Heart left ventricle (tissue), 16 donors: ENCODE measurements at places on chromosomes 13 and 19. TPM values are rescaled to one million over a fixed set of nuclear protein-coding genes. Genes with fewer than 3 reads are reported as not detected.

GRCh38 chr13:33152389-33152788, 133.2 kb downstream of the STARD13 start:
- DNase-seq, result no peak
- no peaks in the 10 kb centered on the region for H3K36me3 ChIP-seq
- H3K27me3 ChIP-seq, result no peaks in the 10 kb centered on the region

- H3K4me3 ChIP-seq, result no peak within 1 kb of the TSS
- no peak within 1 kb of the TSS for H3K27ac ChIP-seq
- no peaks in the 10 kb centered on the region for H3K27me3 ChIP-seq
These were observed at the start of gene ACOD1 for GRCh38 chr13:76948149-76948548. TSS of gene ACOD1 (plus strand) at chr13:76948511. CDS start at chr13:76948559, 48 bp downstream.

DNA sequence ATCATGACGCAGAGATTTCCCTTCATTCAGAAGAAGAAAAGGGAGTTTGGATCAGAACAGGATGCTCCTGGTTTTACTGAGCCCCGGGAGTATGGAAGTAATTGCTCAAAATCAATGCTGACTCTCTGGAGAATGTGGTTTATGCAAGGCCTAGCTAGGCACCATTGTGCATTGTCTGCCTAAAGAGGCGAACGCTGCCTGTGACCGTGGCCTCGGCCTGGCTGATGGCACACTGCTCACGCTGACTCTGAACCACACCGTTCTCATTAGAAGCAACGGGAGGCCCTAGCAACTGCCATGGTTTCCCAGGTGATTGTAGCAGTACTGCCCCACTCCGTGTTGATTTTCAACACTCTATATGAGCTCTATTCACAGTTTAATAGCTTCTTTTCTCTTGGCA, 41.7 kb upstream of the UBL3 start:
- H3K36me3 ChIP-seq, result no peaks in the 10 kb centered on the region
- H3K4me3 ChIP-seq, result no peak overlapping the region
- no peaks in the 10 kb centered on the region for H3K27me3 ChIP-seq
- DNase-seq, result no peak
- no peak overlapping the region for H3K27ac ChIP-seq

DNA sequence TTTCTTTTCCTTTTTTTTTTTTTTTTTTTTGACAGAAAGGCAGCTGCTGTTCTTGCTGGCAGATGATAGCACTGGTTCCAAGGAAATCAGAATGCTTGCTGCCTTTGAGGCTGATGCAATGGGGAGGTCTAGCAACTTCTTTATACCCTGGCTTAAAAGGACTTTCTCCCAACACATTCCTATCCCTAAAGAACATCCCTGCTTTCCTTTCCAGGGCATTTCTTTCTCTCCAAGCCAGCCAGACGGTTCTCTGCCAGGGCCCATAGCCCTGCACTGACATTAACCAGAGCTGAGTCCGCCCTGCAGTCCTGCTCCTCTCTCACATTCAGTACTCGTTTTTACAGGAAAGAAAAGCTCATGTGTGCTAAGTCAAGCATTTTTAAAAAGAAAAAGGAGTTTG, 133.9 kb upstream of the WASF3 start:
- DNase-seq, result no peak
- H3K36me3 ChIP-seq, result no peaks in the 10 kb centered on the region
- H3K27me3 ChIP-seq, result no peaks in the 10 kb centered on the region
- no peak overlapping the region for H3K4me3 ChIP-seq
- no peaks in the 10 kb centered on the region for H3K4me1 ChIP-seq

- H3K36me3 ChIP-seq, result no peaks in the 10 kb centered on the region
- H3K27me3 ChIP-seq, result no peaks in the 10 kb centered on the region
- H3K4me1 ChIP-seq, result no peaks in the 10 kb centered on the region
- H3K4me3 ChIP-seq, result no peak overlapping the region
- DNase-seq, result no peak
These were observed 1223.2 kb upstream of the SLC10A2 start for GRCh38 chr13:104289400-104289799.

- DNase-seq, result no peak
- H3K4me1 ChIP-seq, result peaks cover 12% of the 10 kb centered on the region
- H3K36me3 ChIP-seq, result no peaks in the 10 kb centered on the region
- H3K27me3 ChIP-seq, result no peaks in the 10 kb centered on the region
- no peak overlapping the region for H3K27ac ChIP-seq
- H3K4me3 ChIP-seq, result peak overlapping the region; percentile 54
These were observed 165.0 kb downstream of the USP12 start for GRCh38 chr13:27006519-27007161.

- no peak for DNase-seq
- H3K27ac ChIP-seq, result no peak overlapping the region
- no peaks in the 10 kb centered on the region for H3K27me3 ChIP-seq
- H3K4me1 ChIP-seq, result no peaks in the 10 kb centered on the region
- H3K4me3 ChIP-seq, result no peak overlapping the region
- no peaks in the 10 kb centered on the region for H3K36me3 ChIP-seq
These were observed 1297.4 kb downstream of the PCDH9 start for GRCh38 chr13:65932587-65933239.

DNA sequence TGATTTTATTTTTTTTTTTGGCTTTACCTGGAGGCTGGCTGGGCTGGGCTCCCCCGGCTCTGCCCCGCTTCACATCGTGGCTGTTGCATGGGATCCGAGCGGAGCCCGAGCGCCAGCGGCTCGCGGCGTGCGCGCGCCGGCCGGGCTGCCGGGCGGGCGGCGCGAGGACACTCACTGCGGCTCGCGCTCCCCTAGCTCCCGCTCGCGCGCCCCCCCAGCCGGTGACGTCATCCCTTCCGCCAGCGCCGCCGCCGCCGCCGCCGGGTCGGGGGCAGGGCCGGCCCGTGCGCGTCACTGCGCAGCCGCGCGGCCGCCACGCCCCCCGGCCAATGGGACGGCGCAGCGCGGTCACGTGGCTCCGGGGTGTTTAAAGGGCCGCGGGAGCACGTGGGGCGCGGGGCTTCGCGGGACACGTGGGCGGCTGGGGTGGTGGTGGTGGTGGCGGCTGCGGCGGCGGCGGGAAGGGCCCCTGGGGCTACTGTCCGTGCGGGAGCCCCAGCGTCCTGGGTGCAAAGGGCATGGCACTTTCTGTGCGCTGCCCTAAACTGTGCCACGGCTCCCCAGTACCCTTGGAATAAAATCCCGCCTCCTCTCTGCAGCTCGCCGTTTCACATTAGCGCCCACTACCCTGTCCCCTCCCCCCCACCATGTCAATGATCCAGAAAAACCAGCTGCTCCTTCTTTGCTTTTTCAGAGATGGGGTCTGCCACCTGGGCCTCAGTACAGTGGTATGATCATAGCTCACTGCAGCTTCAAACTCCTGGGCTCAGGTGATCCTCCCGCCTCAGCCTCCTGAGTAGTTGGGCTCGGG, at the start of gene PTPRS:
Gene PTPRS (minus strand): TSS at position 176 of the 811 bp plus-strand sequence. CDS start 54,672 bp downstream, outside the sequence.
- H3K27me3 ChIP-seq, result peaks cover 37% of the 10 kb centered on the region
- DNase-seq, result peak; percentile 79
- no peak within 1 kb of the TSS for H3K27ac ChIP-seq
- H3K4me1 ChIP-seq, result peaks cover 10% of the 10 kb centered on the region

DNA sequence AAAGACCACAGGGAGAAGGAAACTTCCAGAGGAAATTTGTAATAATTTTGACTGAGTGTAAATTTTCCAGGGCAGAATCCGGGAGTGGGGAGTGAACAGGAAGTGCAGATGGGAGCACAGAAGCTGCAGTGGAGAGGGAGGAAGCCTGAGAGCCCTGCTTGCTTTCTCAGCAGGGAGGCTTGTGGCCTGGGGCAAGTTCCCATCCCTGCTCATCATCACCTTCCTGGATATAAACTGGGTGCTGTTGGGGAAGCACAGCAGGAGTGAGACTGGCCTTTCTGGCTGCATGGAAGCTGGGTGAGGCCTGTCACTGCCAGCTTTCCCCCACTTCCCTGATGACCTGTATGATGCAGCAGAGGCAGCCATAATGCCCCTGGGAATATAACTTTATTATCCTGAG, 532.9 kb downstream of the SLITRK6 start:
- DNase-seq, result no peak
- no peak overlapping the region for H3K27ac ChIP-seq
- no peaks in the 10 kb centered on the region for H3K27me3 ChIP-seq
- no peaks in the 10 kb centered on the region for H3K4me1 ChIP-seq
- H3K4me3 ChIP-seq, result no peak overlapping the region

MIA gene
- 0.72 TPM for total RNA-seq

MTIF3 gene
- total RNA-seq, result 123 TPM

CEACAM19 gene
- 2.9 TPM for total RNA-seq

DNA sequence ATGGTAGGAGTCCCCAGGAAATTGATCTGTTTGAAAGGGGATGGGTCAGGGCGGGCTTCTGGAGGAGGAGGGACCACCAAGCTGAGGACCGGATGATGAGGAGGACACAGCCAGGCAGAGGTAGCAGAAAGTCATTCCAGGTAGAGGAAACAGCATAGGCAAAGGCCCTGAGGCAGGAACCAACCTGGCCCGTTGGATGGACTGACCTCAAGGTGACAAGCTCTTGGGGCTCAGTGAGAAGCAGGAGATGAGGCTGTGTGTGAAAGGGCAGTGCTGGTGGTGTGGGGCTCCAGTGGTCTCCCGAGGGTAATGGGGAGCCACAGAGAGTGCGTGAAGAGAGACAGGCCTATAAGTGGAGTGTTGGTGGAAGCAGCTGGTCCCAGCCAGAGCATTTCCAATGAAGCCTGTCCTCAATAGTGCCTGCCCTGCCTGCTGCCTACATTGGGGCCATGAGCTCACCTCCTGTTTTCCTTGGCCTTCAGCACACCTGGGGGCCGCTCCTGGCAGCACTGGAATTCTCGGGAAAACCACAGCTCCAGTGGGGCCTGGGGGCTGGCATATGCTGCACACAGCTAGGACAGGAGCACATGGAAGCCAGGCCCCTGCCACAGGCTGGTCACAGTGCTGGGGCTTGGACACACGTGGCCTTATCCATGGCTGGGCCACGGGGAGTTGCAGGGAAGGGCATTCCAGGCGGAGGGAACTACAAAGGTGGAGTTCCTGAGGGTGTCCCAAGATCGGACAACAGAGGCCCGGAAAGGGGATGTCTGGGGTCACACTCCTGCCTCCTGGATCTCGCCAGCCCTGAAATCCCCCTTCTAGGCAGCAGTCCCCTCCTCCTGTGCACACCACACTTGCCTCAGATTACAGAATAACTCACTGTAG, 2.3 kb upstream of the COMP start:
- no peak for DNase-seq
- no peak overlapping the region for H3K27ac ChIP-seq
- no peaks in the 10 kb centered on the region for H3K36me3 ChIP-seq

GRCh38 chr13:114077933-114078325, 54.5 kb downstream of the RASA3 start:
- H3K36me3 ChIP-seq, result peaks cover 5% of the 10 kb centered on the region
- no peaks in the 10 kb centered on the region for H3K27me3 ChIP-seq
- DNase-seq, result peak; percentile 19
- H3K4me3 ChIP-seq, result no peak overlapping the region
- H3K4me1 ChIP-seq, result peaks cover 14% of the 10 kb centered on the region

DNA sequence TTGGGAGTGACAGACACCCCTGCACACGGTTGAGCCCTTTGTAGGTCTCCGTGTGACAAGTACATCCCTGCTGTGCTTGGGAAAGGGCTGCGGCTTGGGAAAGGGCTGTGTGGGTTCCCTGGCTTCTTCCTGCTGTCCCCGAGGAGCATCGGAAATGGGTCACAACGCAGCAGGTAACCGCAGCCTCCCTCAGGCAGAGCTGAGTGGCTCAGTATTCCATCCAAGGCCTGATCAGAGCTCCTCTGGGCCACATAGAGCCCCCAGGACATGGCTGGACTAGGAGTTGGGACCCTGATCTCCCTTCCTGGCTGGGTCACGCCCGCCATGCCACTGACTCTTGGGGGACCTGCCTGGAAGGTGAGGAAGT, 16.3 kb downstream of the TECR start:
- H3K4me3 ChIP-seq, result no peak overlapping the region
- no peak for DNase-seq
- H3K27ac ChIP-seq, result no peak overlapping the region

DNA sequence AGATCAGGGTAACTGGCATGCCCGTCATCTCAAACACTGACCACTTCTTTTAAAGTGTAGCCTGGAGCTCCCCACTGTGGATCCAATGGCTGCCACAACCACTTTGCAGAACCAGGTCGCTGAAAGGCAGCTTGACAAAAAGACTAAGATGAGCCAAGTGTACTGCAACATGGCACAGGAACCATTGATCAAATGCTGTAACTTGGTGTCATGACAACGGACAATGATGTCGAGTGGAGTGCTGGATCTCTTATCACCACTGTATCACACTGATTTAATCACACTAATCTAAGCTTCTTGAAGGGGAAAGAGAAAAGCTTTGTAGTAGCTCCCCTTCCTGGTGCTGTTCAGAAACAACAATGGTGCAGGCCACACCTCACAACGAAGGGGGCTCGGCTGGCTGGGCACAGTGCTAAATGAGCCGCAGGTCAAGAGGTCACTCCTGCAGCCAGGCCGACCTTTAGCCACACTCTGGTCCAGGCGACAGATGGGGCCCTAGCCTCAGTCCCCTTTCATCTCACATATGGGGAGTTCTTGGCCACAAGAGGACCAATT, 2.2 kb upstream of the TNFRSF19 start:
- DNase-seq, result no peak
- no peaks in the 10 kb centered on the region for H3K36me3 ChIP-seq
- H3K4me1 ChIP-seq, result no peaks in the 10 kb centered on the region
- H3K27ac ChIP-seq, result no peak overlapping the region

DNA sequence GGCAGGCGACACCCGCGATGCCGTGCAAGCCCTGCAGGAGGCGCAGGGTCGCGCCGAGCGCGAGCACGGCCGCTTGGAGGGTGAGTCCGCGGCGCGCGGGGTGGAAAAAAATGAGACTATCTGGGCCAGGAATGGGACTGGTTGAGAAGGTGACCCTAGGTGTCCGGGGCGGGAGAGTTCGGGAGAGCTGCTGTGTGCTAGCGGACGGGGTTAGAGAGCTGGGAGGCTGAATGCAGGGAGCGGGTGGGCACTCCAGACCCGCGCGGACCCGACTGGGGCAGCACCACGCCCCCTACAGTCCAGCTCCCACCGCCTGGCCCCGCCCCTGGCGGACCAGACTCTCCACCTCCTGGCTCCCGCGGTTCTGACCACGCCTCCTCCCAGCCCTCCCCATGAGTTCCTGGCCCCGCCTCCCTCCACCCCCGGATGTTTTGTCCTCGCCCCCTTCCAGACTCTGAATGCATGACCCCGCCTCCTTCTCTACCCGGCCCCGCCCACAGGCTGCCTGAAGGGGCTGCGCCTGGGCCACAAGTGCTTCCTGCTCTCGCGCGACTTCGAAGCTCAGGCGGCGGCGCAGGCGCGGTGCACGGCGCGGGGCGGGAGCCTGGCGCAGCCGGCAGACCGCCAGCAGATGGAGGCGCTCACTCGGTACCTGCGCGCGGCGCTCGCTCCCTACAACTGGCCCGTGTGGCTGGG, 1.5 kb downstream of the CLEC11A start:
- peak overlapping the region; percentile 67 for H3K4me3 ChIP-seq
- no peaks in the 10 kb centered on the region for H3K36me3 ChIP-seq
- peak; percentile 99 for DNase-seq
- no peak overlapping the region for H3K27ac ChIP-seq

LAIR1 gene
- 3.7 TPM for total RNA-seq

- peaks cover 8% of the 10 kb centered on the region for H3K4me1 ChIP-seq
- H3K36me3 ChIP-seq, result peaks cover 4% of the 10 kb centered on the region
- H3K27ac ChIP-seq, result no peak overlapping the region
- peak; percentile 45 for DNase-seq
These were observed 8.4 kb downstream of the COL5A3 start for GRCh38 chr19:10001899-10002298.

- H3K4me1 ChIP-seq, result peaks cover 4% of the 10 kb centered on the region
- DNase-seq, result peak; percentile 34
These were observed 822 bp upstream of the ZNF274 start for GRCh38 chr19:58181902-58182576.

CGB8 gene
- not detected for total RNA-seq

PLIN4 gene
- 277 TPM for total RNA-seq

GRCh38 chr19:12705169-12705568, 8.7 kb upstream of the FBXW9 start:
- H3K4me3 ChIP-seq, result no peak overlapping the region
- no peaks in the 10 kb centered on the region for H3K27me3 ChIP-seq
- no peak for DNase-seq
- peaks cover 98% of the 10 kb centered on the region for H3K36me3 ChIP-seq
- no peak overlapping the region for H3K27ac ChIP-seq

ADPRHL1 gene
- total RNA-seq, result 341 TPM

ATP4B gene
- not detected for total RNA-seq
